ENCODE measurements at places on chromosomes 7 and 10.

GRCh38 chr10:123797813-123798212 is 93.8 kb downstream of the CPXM2 start:
- no peak for DNase-seq

DNA sequence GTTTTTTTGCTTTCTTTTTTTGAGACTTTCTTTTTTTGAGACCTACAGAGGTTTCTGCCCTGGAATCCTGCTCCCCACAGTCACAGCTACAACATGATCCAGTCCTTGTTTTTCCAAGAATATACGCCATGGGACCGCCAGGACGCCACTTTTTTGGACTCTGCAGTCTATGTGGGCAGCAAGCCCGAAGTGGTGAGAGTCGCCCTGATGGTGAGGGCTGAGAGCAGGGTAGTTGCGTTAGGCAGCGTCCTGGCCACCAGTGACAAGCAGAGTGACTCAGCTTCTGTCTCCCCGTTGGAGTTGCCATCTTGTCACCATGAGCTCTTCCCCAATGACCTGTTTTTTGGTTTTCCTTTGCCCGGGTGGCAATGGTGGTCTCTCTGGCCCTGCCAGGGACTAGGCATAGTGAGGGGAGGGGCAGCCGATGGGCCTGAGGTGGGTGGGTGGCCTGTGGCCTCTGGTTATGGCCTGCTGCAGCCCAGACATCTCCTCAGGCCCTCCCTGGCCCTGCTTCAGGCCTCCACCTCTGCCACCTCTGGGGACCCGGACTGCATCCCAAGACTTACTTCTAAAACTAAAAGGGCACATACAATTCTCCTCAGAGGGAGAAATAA is 88.0 kb upstream of the MALRD1 start:
- DNase-seq, result no peak

- DNase-seq, result no peak
Measured at GRCh38 chr10:131474416-131474815, 162.9 kb upstream of the TCERG1L start.

DNA sequence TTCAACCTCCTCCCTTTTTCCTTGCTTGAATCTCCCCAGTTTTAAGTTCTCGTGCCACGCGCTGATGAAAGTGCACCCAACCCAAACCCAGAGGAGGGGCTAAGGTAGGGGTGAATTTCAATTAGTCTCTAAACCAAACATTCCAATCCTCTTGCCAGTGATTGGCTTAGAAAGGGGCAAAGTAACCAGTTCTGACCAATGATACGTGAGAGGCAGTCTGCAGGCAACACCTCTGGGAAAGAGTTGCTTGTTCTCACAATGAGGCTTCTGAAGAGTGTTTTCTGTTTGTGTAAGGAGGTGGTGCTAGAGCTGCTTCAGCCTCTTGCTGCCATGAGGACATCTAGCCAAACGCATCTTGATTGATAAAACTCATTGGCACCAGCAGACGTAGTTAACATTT is 21.8 kb downstream of the SLC35G1 start:
- no peak for DNase-seq

Measured in fibroblast of gingiva (primary cell).